Nucleus accumbens (tissue), 56 donors: ENCODE measurements at places on chromosomes 2 and 18.

DNA sequence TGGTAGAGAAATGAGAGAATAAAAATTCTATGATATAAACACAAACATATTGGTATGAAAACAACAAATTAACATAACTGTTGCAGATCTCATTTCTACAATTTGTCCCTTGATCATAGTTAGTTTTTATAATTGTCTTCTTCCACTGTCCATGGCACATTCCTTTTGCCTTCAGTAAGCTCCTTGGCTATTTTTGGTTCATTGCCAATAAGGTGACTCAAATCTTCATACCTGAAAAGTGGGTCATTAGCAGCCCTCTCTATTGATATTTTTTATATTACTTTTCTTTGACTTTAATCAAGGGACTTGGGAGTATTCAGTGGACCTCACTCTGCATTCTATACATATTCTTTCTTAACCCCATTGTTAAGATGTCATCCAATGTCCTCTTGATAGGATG, 552.9 kb downstream of the TDRD15 start:
- no peak for DNase-seq

DNA sequence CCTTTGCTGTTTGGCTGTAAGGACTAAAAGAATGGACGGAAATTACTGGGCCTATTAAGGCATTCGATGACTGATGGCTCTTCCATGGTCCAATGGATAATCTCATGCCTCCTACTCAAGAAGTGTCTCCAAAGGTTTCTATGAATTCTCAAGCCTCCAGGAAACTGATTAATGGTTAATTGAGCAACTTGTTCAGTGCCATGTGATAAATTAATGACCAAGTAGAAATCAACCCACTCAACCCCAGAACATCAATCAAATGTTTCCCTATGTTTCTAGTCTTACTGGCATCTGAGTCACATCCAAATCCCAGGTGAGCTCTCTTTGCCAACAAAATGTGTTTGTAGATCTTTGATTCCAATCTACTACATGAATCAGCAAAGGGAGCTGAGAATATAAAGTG, 103.6 kb downstream of the NXPH2 start:
- no peak for DNase-seq

GRCh38 chr2:126972279-126972626, 73.6 kb downstream of the TEX51 start:
- no peak for DNase-seq

GRCh38 chr2:213016166-213016983, 135.0 kb downstream of the IKZF2 start:
- DNase-seq = no peak

- no peak for DNase-seq
Measured at GRCh38 chr18:37272841-37273240, 292.8 kb downstream of the CELF4 start.

DNA sequence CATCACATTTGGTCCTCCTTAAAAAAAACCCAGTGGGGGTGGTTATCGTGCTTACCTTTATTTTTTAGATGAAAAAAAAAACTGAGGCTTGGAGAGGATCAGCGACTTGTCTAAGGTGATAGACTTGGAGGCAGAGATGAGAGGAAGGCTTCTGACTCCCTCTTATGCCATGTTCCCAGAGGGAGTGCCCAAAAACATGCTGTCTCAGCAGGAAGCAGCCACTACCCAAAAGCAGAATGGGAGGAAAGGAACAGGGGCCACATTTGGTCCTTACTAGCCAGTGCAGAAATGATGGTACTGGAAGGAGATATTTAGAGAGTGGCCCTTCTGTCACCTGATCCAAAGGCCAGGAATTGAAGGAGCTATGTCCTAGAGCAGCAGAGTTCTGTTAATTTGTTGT, 118.4 kb downstream of the B3GNT2 start:
- DNase-seq = no peak

- no peak for DNase-seq
Measured at GRCh38 chr2:152730591-152731333, 12.3 kb downstream of the ARL6IP6 start.

GRCh38 chr18:35775887-35776286, 194.3 kb downstream of the GALNT1 start:
- no peak for DNase-seq
